BJ (cell line): ENCODE measurements at places on chromosomes 2 and 18.

- no peak for DNase-seq
Observed at GRCh38 chr2:187319441-187320108, 128.5 kb downstream of the CALCRL start.

DNA sequence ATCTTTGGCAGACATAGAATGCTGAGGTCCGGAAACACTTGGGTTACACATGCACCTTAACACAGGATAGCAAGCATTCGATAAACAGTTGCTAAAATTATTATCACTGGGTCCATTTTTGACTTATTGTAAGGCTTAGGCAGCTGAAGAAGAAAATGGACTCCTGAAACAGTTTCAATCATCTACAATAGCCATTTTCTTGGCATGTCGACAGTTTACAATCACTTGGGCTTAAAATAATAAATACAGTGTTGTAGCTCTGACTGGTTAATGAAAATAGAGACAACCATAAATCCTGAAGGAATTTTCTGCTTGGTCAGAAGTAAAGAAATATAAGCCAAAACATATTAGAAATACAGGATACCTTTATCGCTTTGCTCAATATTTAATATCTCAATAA lies 169.2 kb downstream of the XIRP2 start:
- no peak for DNase-seq

DNA sequence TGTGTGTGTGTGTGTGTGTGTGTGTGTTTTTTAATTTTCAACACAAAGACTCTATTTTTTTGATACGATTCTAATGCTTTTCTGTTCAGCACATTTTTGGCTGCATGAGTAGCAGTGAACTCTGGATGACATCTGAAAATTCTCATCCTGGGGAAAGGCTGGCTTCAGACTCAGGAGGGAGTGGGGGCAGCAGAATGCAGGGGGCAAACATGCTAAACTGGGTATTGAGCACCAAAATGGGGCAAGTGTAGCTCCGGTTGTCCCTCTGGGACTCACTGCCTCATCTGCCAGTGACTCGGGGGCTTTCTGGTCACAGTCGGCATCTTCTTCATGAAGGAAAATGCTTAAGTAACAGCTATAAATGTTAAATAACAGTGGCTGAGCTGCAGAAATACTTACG lies 116.8 kb upstream of the PID1 start:
- DNase-seq: no peak

GRCh38 chr18:74064510-74064909 lies 83.1 kb downstream of the FBXO15 start:
- DNase-seq: no peak

DNA sequence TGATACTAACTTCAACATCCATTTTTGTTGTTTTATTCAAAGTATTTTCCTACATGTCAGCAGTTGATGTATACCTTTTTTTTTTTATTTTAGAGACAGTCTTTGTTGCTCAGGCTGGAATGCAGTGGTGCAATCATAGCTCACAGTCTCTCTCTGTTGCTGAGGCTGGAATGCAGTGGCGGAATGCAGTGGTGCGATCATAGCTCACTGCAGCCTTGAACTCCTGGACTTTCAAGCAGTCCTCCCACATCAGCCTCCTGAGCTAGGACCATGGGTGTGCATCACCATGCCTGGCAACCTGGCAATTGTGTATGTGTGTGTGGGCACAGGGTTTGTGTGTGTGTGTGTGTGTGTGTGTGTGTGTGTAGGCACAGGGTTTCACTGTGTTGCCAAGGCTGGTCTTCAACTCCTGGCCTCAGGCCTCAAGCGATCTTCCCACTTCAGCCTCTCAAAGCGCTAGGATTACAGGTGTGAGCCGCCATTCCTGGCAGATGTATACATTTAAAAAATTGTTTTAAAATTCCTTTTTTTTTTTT lies 24.8 kb downstream of the SANBR start:
- no peak for DNase-seq

DNA sequence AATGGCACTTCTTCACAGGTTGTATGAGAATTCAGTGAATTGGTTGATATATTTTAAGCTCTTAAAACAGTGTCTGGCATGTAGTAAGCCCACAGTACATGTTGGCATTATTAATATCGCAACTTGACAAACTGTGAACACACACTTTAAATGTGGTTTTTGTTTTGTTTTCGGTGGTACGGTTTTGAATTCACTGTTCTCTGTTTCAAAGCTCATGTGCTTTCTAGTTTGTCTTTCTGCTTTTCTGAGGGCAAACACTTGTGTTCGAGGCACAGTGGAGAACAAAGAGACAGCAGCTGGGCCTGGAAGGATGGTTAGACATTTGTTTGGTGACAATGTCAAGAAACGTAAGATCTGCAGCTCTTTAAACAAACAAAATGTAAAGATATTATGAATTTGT lies 276.5 kb upstream of the MC4R start:
- DNase-seq: no peak

DNA sequence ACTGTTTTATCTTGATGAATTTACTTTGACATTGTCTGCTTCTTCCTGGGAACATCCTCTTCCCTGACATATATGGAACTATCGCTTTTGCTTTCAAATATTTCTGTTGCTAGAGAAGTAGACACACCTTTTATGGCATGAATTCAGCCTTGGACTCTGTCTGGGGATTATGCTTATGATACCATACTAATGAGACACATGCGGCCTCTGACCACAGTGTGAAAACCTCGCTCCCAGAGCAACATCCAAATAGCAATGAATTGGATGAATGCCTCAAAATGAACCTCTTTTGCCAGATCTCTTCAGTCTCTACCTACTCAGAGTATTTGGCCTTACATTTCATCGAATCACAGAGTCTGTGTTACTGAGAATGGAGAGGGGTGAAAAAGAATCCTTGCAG lies 70.9 kb downstream of the PIEZO2 start:
- no peak for DNase-seq

DNA sequence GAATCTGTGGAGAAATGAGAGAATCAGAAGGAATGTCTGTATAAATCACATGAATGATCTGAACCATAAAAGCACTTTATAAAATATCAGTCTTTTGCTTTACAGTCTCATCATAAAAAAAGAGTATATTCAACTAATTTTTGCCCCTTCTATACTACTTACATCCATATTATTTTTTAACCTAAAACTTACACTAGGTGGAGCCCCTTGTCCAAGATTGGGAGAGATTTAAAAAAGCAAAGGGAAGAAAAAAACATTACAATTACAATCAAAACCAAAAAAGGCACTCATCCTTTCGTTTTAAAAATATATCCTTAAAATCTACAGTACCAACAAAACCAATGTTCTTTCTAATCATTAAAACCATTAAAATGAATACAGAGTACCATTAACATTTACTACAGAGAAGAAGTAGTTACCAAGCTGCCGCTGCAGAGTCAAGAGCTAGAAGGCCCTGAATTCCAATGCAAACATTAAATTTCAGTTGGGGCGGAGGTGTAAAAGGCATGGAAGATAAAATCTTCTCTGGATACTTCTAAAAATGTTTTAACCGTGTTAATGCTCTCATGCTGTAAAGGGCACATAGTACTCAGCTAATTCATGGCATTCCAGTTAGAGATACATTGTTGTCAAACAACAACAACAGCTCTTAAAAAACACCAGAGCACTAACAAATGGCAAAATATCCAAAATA lies 56.7 kb upstream of the EPB41L3 start:
- no peak for DNase-seq

DNA sequence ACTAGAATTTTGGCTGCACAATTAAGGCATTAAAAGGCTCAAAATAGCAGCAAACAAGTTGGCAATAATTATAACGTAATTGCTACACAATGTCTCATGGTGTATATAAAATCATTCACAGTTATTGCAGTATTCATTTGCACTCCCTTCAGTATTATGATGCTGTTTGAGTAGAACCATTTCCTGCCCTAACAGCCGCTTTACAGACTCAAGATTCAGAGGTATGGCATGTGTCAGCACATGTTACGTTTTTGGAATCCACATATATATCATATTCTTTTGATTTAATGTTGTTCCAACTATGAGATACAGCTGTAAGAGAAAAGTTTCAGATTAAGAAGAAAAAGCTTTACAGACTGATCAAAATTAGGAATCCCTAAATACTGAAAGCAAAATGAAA lies 56.3 kb upstream of the NCKAP5 start:
- no peak for DNase-seq

- no peak for DNase-seq
Observed at GRCh38 chr2:57973621-57974186, 72.9 kb upstream of the VRK2 start.

- DNase-seq: no peak
Observed at GRCh38 chr2:11385216-11385615, 40.8 kb upstream of the ROCK2 start.

GRCh38 chr2:57907411-57907810 lies 139.2 kb upstream of the VRK2 start:
- no peak for DNase-seq

DNA sequence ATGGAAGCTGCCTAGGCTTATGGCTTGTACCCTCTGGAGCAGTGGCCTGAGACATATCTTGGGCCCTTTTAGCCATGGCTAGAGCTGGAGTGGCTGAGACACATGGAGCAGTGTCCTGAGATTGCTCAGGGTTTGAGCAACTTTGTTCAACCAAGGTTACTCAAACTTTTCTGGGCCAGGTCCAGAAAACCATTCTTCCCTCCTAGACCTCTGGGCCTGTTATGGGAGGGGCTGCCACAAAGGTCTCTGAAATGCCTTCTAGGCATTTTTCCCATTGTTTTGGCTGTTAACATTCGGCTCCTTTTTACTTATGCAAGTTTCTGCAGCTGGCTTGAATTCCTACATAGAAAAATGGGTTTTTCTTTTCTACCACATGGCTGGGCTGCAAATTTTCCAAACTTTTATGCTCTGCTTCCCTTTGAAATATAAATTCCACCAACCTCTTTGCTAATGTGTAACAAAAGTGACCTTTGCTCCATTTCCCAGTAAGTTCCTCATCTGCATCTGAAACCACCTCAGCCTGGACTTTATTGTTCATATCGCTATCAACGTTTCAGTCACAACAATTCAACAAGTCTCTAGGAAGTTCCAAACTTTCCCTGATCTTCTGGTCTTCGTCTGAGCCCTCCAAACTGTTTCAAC lies 84.9 kb upstream of the MAP4K3 start:
- no peak for DNase-seq

GRCh38 chr2:85590950-85591349 lies 4.6 kb upstream of the RNF181 start:
- DNase-seq: no peak

GRCh38 chr2:241762933-241763369 lies 13.7 kb upstream of the GAL3ST2 start:
- no peak for DNase-seq

DNA sequence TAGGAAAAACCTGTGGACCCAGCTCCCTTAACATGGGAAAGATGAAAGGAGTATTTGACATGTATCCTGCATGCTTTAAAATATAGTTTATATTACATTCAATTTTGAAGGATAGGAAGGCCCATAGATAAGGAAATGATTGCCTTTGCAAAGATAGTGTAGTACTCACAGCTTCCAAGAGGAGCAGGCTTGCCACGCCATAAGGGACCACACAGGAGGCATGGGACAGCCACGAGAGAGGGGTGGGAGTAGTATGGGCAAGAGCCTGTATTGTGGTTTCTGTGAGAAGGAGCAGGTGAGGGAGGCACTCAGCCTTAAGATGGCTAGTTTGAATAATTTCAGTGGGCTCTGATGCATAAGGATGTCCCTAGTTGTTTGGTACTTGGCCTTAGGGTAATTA lies 740.3 kb downstream of the SATB2 start:
- DNase-seq: no peak

GRCh38 chr2:121902171-121902591 lies 146.7 kb downstream of the TSN start:
- no peak for DNase-seq

DNA sequence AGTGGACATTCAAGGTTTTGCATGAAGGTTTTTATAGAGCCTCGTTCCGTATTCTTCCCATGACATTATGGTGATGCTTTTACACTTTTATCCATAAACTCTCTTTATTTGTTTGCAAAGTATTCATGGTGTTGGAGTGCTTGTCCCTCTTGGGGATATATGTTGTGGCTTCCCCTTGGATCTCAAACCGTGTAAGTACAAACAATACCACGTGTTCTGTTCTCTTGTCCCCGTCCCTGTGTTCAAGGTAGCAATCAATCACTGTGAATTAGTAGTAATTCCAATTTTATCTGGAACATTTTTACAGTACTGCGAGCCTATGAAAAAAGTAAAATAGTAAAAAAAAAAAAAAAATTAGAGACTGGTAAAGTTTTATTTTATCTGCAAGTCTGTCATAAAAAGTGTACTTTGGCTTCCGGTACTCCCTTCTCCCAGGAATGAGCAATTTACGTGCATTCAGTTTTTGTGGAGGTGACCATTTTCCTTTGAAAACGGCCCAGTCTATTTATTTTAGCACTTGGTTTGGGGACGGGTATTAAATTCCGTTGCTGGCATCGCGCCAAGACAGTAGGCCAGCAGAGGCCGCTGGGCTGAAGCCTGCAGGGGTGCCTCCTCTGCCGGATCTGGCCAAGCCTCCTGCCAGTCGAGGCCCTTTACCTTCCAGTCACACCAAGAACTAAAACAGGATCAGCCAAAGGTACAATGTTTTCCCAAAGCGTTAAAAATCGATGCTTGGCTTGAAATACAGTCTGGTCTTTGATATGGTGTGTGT lies 175.7 kb downstream of the SOCS6 start:
- no peak for DNase-seq

GRCh38 chr2:173567493-173567892 lies 212.8 kb downstream of the CDCA7 start:
- no peak for DNase-seq

DNA sequence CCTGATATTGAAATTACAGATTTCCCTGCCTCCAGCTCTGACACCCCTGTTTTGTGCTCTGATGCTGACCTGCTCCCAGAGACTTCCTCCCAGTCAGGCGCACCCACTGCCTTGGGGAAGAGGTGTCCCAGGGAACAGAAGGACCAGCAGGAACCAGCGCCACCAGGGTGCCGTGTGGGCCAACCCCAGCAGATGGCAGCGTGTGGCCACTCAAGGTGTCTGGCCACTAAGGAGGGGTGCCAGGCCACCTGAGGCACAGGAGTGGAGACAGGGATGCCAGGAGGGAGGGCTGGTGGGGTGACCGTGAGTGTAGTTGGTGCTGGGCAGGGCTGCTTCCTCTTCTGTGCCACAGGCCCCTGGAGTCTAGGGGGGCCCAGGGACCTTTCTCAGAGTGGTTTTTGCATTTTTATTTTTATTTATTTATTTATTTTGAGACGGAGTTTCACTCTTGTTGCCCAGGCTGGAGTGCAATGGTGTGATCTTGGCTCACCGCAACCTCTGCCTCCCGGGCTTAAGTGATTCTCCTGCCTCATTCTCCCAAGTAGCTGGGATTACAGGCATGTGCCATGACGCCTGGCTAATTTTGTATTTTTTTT lies 56.0 kb downstream of the TEX44 start:
- no peak for DNase-seq

DNA sequence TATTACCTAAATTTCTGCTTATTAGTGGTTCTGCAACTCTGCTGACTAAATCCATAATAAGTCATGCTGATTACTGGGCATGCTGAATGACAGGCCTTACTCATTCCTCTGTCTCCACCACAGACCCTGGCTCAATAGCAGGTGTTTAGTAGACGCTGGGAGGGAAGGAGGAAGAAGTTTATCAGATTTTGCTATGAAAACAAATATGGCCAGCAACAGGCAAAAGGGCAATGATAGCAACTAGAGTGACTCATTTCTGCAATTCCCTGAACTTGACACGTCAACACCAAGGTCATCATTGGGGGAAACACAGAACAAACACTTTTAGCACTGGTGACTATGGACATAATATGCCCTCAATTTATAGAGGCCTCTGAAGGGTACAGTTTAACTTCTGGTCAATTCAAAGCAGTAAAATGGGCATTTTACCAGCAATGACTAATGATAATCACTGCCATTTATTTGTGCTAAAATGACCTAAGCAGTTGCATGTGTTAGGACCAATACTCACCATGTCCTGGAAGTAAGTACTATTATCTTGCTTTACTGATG lies 35.2 kb downstream of the TMEM163 start:
- no peak for DNase-seq

- no peak for DNase-seq
Observed at GRCh38 chr2:51998890-51999289, 967.0 kb upstream of the NRXN1 start.
